ENCODE measurements at places on chromosomes 6 and 20. TPM values are rescaled to one million over a fixed set of nuclear protein-coding genes. Genes with fewer than 3 reads are reported as not detected.

The SYCP2L gene
- 0.17 TPM for total RNA-seq

The ARFGEF3 gene
- 5.8 TPM for total RNA-seq

The PCNA gene
- total RNA-seq: 131 TPM

- DNase-seq: no peak
Observed at GRCh38 chr20:651713-652614, 1.0 kb downstream of the SRXN1 start.

DNA sequence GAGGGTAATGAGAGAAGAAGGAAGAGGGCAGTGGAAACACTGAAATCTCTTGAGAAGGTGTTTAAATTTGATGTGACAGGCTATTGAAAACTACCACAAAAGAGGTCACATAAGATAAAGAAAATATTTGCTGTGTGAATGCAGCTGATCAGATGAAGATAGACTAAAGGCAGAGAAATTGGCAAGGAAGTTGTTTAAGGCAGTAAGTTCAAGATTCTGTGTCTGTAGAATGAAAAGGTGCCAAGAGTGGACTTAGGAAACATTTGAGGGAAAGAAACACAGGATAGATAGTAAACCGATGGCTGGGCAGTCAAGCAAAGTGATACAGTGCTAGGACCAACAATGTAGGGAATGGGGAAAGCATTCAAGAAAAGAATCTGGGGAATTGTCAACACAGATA lies 332.3 kb upstream of the MARCKS start:
- no peak for DNase-seq

GRCh38 chr6:34904990-34905613 lies 16.0 kb downstream of the ANKS1A start:
- DNase-seq: no peak
